ENCODE measurements at places on chromosomes 2 and 18. TPM values are rescaled to one million over a fixed set of nuclear protein-coding genes. Genes with fewer than 3 reads are reported as not detected.

PNKD gene
- 32.9 TPM for total RNA-seq

SLC5A7 gene
- total RNA-seq, result not detected

ZNF396 gene
- 0.54 TPM for total RNA-seq

KRTCAP3 gene
- not detected for total RNA-seq

LYG2 gene
- total RNA-seq, result not detected

SMPD4 gene
- total RNA-seq, result 32.7 TPM

SDC1 gene
- 0.36 TPM for total RNA-seq

ANKRD30B gene
- not detected for total RNA-seq

ATL2 gene
- total RNA-seq, result 24.9 TPM

HNMT gene
- total RNA-seq, result 19.8 TPM

SGO2 gene
- 4.5 TPM for total RNA-seq

CDH7 gene
- total RNA-seq, result not detected

MYCN gene
- 0.65 TPM for total RNA-seq

CPO gene
- not detected for total RNA-seq

CCNYL1 gene
- 48.4 TPM for total RNA-seq

LRP2 gene
- not detected for total RNA-seq

IL36B gene
- total RNA-seq, result not detected

SERPINB12 gene
- total RNA-seq, result not detected

FBXO41 gene
- 1.8 TPM for total RNA-seq

RNMT gene
- 14.7 TPM for total RNA-seq

SCYGR4 gene
- total RNA-seq, result not detected

IL37 gene
- total RNA-seq, result not detected

CD28 gene
- total RNA-seq, result not detected

IL1A gene
- total RNA-seq, result 0.18 TPM

MAL gene
- not detected for total RNA-seq

GKN2 gene
- total RNA-seq, result not detected

GPR39 gene
- total RNA-seq, result 0.90 TPM

CBLN2 gene
- total RNA-seq, result not detected

TEKT4 gene
- total RNA-seq, result not detected

ECEL1 gene
- not detected for total RNA-seq

ACTG2 gene
- not detected for total RNA-seq

SPAG16 gene
- 9.1 TPM for total RNA-seq

DRC1 gene
- total RNA-seq, result not detected

DNAH6 gene
- under 0.01 TPM for total RNA-seq

BMP10 gene
- not detected for total RNA-seq

TUBA3E gene
- total RNA-seq, result not detected

CCDC141 gene
- not detected for total RNA-seq

SFT2D3 gene
- total RNA-seq, result 4.0 TPM

TFCP2L1 gene
- total RNA-seq, result not detected

PMAIP1 gene
- 2.2 TPM for total RNA-seq

FHOD3 gene
- under 0.01 TPM for total RNA-seq

Data from cardiac atrium fibroblast (primary cell).